Activated CD4-positive, alpha-beta T cell treated with anti-CD3 and anti-CD28 coated beads, Interleukin-2, amount 10 ng/mL, durations not matched to agents 7 days and 5 days (primary cell): ENCODE measurements at places on chromosomes 1 and 21.

DNA sequence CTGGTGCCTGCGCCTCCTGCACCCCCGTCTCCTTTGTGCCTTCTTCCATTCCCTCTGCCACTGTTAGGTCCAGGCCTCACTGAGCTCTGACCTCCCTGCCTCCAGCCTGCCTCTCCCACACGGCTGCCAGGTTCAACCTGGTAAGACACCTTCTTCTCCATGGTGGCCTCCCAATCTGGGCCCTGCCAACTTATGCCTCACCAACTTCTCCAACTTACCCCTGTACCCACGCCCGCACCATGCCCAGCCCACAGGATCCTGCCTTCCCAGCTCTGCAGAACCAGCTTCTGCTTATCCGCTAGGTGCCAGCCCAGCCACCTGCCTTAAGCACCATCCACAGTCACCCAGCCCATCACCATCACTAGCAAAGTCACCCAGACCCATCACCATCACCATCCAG, 37.2 kb downstream of the PDE9A start:
- DNase-seq = no peak

DNA sequence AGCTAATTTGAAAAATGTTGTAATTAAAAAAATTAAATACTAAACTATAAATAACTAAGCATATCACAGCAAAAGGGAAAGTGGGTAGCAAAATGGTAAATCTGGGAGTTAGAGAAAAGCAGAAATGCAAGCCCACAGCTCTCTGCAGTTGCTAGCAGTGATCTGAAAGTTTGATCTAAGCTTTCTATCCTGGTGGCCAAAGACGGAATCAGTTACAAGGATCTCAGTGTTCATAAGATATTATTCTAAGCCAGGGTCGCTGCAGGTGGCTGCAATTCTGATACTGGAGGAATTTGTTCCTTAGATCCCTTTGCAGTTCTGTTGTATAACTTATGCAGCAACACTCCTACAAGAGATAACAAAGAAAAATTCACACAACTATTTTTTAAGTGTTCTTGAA, 363.7 kb downstream of the SETD4 start:
- DNase-seq = no peak

DNA sequence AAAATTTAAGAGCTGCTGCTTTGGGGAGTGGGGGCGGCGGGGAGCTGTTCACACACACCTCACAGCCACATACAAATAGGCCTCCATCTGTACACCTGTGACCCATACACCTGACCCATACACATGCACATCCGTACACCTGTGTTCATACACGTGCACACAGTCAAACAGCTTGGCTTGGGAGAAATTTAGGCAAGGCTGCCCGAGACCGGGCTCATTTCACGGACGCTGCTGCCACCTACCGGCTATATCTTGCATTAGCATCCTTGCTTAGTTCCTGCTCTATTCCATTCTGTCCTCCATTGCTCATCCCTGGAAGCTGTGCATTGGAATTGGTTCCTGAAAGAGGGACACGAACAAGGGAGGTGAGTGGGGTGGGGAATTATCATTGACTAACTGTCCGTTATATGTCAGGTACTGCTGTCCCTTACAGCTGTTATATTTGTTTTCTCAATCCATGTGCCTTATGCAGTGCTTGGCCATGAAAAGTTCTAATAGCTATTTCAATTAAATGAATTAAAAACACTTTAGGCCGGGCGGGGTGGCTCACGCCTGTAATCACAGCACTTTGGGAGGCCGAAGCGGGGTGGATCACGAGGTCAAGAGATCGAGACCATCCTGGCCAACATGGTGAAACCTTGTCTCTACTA, 37.1 kb upstream of the EPB41 start:
- DNase-seq = peak; percentile 82

- no peak for DNase-seq
Observed at GRCh38 chr1:201282931-201283829, at the start of gene PKP1. PKP1 (plus strand) TSS chr1:201283506; CDS start chr1:201283703, 197 bp downstream.

DNA sequence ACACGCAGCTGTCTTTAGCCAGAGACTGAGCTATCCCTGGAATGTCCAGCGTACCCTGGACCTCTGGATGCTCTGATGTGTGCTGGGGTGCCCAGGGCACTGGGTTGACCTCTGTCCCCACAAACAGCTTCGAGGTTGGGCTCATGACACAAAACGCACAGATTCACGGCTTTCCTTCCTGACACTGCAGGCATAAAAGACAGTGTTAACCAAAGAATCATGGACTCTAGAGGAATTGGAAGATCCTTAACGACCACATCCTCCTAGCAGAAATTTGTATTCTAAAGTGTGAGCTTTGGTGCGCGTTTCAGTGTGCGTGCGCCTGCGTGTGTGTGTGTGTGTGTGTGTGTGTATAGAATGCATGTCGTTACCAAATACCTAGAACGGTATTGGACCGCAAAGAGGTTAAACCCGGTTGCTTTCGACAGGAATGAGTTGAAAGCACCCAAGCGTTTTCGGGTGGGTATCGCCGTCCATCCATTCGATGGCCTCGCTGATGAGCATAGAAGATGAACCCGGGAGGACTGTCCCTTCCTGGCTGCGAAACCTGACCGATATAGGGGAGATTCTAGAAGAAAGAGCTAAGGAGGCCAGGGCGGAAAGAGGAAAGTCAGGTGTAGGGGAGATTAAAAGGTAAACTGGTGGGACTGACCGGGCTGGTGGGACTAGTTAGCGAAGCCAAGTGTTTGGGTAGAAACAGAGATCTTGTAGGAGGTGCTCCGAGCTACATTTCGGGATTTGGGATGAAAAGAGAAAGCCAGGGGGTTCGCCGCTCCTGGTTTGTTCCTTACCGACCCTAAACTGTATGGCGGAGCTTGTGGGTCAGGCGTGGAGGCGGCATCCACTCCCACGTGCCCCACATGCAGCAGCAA, 6.8 kb upstream of the LHX9 start:
- no peak for DNase-seq
